Stimulated activated CD4-positive, alpha-beta T cell treated with anti-CD3 and anti-CD28 coated beads, Interleukin-1b, Interleukin-23, amount 100 ng/mL, for 48 hours (primary cell): ENCODE measurements at places on chromosomes 1 and 21.

DNA sequence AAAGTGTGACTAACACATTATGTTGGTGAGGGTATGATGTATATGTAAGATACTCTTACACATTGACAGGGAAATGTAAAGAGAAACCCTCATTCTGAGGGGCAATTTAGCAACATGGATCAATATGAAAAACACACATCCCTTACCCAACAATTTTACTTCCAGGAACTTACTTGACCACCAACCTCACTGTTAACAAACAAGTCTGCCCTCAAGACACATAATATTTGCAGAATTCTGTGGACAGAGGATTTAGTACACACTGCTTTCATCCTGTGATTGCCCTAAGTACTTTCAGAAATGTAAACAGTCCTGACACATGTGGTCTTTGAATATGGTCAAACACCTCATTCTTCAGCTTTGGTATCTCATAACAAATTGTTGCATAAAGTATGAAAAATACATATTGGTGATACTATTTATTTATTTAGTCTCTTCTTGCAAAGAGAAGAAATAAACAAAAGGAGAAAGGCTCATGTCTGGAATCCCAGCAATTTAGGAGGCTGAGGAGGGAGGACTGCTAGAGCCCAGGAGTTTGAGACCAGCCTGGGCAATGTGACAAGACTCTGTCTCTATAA, 6.9 kb downstream of the USP48 start:
- no peak for DNase-seq

DNA sequence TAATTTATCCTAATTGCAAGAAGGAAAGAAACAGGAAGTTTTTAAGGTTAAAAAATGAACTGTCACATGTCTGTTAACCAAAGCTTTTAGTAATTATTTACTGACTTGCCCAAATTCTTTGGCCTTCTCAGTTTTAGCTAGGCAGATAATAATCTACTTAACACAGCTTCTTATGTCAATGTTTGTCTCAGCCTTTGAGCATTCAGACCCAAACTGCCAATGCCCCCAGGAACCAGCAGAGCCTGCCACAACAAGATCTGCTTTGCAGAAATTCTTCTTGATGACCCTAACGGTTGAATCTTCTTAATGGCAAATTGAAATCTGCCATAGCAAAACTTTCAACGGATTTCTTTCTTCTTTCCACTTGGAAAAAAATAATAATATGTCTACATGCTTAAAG, 792.4 kb upstream of the ADGRL2 start:
- no peak for DNase-seq

DNA sequence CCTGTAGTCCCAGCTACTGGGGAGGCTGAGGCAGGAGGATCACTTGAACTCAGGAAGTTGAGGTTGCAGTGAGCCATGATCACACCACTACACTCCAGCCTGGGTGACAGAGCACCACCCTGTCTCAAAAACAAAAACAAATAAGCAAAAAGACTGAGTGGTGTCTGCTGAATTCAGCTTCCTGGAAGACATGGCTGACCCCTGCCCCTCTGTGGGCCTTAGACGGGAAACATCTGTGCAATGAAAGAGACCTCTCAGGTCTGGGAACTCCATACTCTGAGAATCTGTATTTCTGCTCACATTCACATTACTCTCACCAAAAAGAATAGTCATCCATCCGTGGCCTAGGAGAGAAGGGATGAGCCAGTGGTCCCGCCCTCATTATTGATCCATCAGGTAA, 2.0 kb downstream of the HTR1D start:
- DNase-seq, result no peak

DNA sequence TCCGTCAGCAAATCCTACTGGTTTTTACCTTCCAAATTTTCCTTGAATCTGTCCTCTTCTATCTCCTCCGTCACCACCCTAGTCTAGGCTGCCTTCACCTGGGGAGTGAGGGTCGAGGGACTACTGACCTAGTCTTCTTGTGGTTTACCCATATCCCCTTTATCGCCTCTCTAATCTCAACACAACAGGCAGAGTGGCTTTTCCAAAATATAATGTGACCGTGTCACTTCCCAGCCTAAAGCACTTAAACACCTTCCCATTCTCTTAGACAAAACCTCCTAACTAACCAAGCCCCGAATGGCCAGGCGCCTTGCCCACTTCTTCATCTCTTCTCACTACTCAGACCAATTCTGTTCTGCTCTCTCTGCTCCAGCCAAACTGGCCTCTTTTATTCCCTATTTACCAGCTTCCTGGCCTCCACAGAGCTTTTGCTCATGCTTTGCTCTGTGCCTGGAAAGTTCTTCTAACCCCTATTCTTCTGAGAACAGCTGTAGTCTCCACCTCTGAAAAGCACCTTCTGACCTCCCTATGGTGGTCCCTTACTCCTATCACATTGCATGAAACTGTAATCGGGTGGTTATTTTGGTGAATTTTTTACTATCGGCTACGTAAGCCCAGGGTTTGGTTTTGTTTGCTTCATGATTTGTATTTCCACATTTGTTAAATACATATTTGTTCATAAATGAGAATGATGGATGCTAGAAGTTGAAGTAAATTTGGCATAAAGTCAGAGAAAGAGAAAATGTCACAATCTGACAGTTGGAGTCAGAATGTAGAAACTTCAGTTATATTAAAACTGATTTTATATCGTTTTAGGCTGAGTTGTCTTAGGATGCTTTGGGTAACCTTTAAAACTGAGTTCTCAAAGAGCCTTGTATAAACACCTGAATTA, 1.2 kb upstream of the NBPF1 start:
- no peak for DNase-seq

GRCh38 chr1:46613661-46614603, 2.7 kb downstream of the MOB3C start:
- peak; percentile 31 for DNase-seq

- DNase-seq, result no peak
Observed at GRCh38 chr1:83716641-83717040, 282.3 kb downstream of the TTLL7 start.

DNA sequence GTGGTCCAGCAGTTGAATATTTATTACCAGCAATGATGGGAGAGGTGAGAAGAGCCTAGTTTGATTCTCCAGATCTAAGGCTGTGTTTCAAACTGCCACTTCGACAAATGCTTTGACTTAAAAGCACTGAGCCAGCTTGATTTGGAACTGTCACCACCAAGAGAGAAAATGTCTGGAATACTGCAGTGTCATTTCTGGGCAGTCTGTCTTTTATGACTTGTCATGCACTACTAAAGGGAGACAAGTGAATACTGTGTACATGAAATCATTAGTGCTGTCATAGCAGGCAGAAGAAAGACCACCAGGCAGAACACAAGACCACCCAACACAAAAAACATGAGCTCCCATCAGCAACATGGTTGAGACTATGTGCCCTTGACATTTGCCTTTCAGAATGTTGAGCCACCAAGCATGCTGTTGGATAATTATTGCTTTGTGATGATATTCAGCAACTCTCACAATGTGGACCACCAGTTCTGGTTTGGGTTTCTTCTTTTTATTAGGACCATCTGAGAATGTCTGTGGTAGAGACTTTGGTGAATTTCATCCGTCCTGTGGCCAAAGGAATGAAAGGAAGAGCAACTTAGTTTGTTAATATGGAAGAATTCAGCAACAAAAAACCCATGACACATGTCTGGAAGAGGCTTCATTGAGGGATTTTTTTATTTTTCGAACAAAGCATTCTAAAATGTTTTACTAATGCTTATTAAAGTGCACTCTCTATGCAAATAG, 125.8 kb downstream of the NTMT2 start:
- no peak for DNase-seq

DNA sequence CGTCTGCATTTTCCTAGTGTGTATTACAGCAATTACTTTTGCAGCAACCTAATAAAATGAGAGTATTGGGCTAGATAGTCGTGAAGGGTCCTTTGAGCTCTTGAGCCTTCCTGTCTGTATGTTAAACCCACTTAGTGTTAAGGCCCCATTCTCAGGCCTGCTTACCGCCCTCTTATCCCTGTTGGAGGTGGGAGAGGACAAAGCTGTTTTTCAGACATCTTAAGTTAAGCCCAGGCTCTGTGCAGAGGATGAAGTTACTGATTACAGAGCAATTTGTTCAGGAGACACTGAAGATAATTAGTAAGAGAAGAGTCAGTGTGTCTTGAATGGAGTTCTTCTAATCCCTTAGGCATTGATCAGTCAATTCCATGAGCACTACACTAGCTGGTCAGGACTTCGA, 114.6 kb downstream of the UCK2 start:
- DNase-seq, result no peak

GRCh38 chr1:167837326-167837725, 76.6 kb downstream of the ADCY10 start:
- no peak for DNase-seq

GRCh38 chr1:232667094-232667777, 37.3 kb upstream of the SIPA1L2 start:
- no peak for DNase-seq

GRCh38 chr1:32400876-32401631, 6.8 kb upstream of the BSDC1 start:
- DNase-seq, result peak; percentile 49
